Osteoblast (primary cell): ENCODE measurements at places on chromosomes 5 and 9.

- H3K27ac ChIP-seq = no peak overlapping the region
- H3K36me3 ChIP-seq = no peaks in the 10 kb centered on the region
- no peak overlapping the region for H3K4me3 ChIP-seq
- H3K4me1 ChIP-seq = peaks cover 7% of the 10 kb centered on the region
Measured at GRCh38 chr9:69093471-69094103, 58.0 kb downstream of the FXN start.

- no peak overlapping the region for H3K27ac ChIP-seq
- H3K4me3 ChIP-seq = peak overlapping the region; percentile 70
- peaks cover 7% of the 10 kb centered on the region for H3K27me3 ChIP-seq
- H3K36me3 ChIP-seq = no peaks in the 10 kb centered on the region
- DNase-seq = no peak
Measured at GRCh38 chr5:111223101-111223786, 940 bp upstream of the CAMK4 start.

DNA sequence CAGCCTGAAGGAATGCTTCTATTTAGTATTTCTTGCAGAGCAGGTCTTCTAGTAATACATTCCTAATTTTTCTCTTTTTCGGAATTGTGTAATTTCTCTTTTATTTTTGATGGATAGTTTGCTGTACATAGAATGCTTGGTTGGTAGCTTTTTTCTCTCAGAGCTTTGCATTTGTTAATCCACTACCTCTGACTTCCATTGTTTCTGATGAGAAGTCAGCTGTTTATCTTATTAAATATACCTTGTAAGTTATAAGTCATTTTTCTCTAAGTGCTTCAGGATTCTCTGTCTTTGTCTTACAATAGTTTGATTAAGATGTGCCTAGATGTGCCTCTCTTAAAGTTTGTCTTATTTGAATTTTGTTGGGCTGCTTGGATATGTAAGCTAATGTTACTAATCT is 101.9 kb downstream of the HTR1A start:
- H3K4me1 ChIP-seq = no peaks in the 10 kb centered on the region
- H3K36me3 ChIP-seq = no peaks in the 10 kb centered on the region
- H3K27ac ChIP-seq = no peak overlapping the region

- H3K27ac ChIP-seq = no peak overlapping the region
- H3K4me3 ChIP-seq = no peak overlapping the region
- no peak for DNase-seq
- no peaks in the 10 kb centered on the region for H3K36me3 ChIP-seq
- H3K4me1 ChIP-seq = no peaks in the 10 kb centered on the region
Measured at GRCh38 chr9:132991351-132992300, 13.1 kb downstream of the GFI1B start.

- DNase-seq = no peak
- no peak overlapping the region for H3K4me3 ChIP-seq
- H3K27me3 ChIP-seq = no peaks in the 10 kb centered on the region
- no peaks in the 10 kb centered on the region for H3K36me3 ChIP-seq
Measured at GRCh38 chr5:10493884-10494283, 52.2 kb downstream of the ROPN1L start.

- H3K4me3 ChIP-seq = no peak overlapping the region
- DNase-seq = no peak
- no peaks in the 10 kb centered on the region for H3K4me1 ChIP-seq
- no peaks in the 10 kb centered on the region for H3K27me3 ChIP-seq
- H3K36me3 ChIP-seq = no peaks in the 10 kb centered on the region
Measured at GRCh38 chr9:17587113-17587512, 8.2 kb downstream of the SH3GL2 start.

GRCh38 chr5:141843156-141843927 is 34.9 kb downstream of the PCDH1 start:
- H3K4me3 ChIP-seq = no peak overlapping the region
- H3K27me3 ChIP-seq = no peaks in the 10 kb centered on the region
- peak; percentile 56 for DNase-seq
- H3K27ac ChIP-seq = no peak overlapping the region
- H3K36me3 ChIP-seq = no peaks in the 10 kb centered on the region

GRCh38 chr5:105632043-105632442 is 2038.7 kb downstream of the EFNA5 start:
- no peaks in the 10 kb centered on the region for H3K27me3 ChIP-seq
- DNase-seq = no peak
- no peak overlapping the region for H3K27ac ChIP-seq
- no peaks in the 10 kb centered on the region for H3K4me1 ChIP-seq
- no peak overlapping the region for H3K4me3 ChIP-seq

DNA sequence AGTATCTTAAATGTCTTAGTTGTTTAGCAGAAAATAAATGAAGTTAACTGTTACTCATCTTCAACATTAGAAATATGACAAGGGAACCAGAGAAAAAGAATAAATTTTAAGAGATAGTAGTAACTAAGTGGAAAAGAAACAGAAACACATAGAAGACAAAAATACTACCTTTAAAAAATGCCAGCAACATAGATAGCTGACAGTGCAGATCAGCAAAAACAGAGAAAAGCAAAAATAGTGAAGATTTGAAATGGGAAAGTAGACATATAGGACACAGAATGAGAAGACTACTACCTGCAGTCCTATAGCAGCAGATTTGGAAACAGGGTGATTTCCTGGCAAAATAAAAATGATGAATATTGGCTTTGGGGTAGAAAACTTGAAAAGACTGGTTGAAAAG is 48.5 kb downstream of the ICE1 start:
- no peaks in the 10 kb centered on the region for H3K27me3 ChIP-seq
- DNase-seq = no peak
- no peak overlapping the region for H3K27ac ChIP-seq
- H3K4me1 ChIP-seq = peaks cover 10% of the 10 kb centered on the region

- no peak overlapping the region for H3K27ac ChIP-seq
- peaks cover 10% of the 10 kb centered on the region for H3K4me1 ChIP-seq
- DNase-seq = peak; percentile 68
- H3K36me3 ChIP-seq = no peaks in the 10 kb centered on the region
- H3K27me3 ChIP-seq = peaks cover 60% of the 10 kb centered on the region
Measured at GRCh38 chr9:130327070-130327780, 61.7 kb downstream of the HMCN2 start.

GRCh38 chr5:66164044-66164790 is 20.1 kb downstream of the SREK1 start:
- H3K27ac ChIP-seq = no peak overlapping the region
- peaks cover 87% of the 10 kb centered on the region for H3K36me3 ChIP-seq
- no peak overlapping the region for H3K4me3 ChIP-seq
- DNase-seq = no peak
